Body of pancreas (tissue), 4 donors: ENCODE measurements at places on chromosomes 3 and 15. TPM values are rescaled to one million over a fixed set of nuclear protein-coding genes. Genes with fewer than 3 reads are reported as not detected.
A peak's percentile ranks its signal among the peaks of the same experiment; 100 is the strongest.

GRCh38 chr3:22933051-22933840, 269.9 kb upstream of the UBE2E2 start:
- no peak overlapping the region for H3K4me3 ChIP-seq
- H3K27me3 ChIP-seq, result no peaks in the 10 kb centered on the region
- no peaks in the 10 kb centered on the region for H3K36me3 ChIP-seq
- H3K4me1 ChIP-seq, result peaks cover 4% of the 10 kb centered on the region
- no peak overlapping the region for H3K27ac ChIP-seq

Gene TPRG1
- 2.1 TPM for total RNA-seq

Gene USP19
- 30.6 TPM for total RNA-seq

DNA sequence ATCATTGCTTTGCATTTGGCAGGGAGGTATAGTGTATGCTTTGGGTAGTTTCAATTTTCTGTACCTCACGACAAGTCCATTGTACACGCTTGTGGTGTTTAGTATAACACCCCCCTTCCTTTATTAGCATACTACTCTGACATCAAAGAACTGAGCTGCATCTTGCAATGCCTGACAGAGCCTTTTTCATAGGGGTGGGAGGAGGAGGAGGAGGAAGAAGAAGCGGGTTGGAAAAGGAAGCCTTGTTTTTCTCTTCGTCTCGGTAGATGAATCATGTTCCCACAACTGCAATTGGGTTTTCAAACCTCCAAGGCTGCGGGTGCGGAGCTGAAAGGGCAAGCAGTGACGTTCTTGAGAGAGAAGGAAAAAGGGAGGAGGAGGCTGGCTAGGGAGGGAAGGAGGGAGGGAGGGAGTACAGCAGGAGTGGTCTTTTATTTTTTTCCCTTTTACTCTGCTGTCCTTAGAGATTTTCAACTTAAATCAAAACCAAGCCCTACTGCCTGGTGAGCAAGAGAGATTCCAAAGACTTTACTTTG, 175.7 kb downstream of the KLHL25 start:
- H3K27me3 ChIP-seq, result no peaks in the 10 kb centered on the region
- peak; percentile 42 for DNase-seq
- H3K4me3 ChIP-seq, result no peak overlapping the region
- peaks cover 94% of the 10 kb centered on the region for H3K4me1 ChIP-seq
- H3K27ac ChIP-seq, result peak overlapping the region; percentile 44

DNA sequence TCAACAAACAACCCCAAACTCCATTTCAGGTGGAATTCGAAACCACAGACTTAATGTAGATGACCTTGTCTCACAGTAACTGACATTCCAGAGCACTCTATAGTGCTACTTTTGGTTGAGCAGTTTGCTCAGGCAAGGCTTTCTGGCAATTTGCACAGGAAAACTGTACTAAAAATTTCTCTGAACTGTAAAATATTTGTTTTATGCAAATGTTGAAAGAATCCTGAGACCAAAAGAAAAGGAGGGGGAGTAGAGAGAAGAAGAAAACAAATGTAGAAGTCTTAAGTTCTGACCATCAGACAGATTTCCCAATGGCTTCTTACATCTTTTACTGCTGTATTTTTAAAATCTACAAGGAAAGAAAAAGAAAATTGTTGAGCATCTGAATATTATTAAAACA, 53.5 kb downstream of the DTWD1 start:
- H3K4me1 ChIP-seq, result no peaks in the 10 kb centered on the region
- no peak overlapping the region for H3K4me3 ChIP-seq
- H3K36me3 ChIP-seq, result no peaks in the 10 kb centered on the region
- DNase-seq, result no peak

DNA sequence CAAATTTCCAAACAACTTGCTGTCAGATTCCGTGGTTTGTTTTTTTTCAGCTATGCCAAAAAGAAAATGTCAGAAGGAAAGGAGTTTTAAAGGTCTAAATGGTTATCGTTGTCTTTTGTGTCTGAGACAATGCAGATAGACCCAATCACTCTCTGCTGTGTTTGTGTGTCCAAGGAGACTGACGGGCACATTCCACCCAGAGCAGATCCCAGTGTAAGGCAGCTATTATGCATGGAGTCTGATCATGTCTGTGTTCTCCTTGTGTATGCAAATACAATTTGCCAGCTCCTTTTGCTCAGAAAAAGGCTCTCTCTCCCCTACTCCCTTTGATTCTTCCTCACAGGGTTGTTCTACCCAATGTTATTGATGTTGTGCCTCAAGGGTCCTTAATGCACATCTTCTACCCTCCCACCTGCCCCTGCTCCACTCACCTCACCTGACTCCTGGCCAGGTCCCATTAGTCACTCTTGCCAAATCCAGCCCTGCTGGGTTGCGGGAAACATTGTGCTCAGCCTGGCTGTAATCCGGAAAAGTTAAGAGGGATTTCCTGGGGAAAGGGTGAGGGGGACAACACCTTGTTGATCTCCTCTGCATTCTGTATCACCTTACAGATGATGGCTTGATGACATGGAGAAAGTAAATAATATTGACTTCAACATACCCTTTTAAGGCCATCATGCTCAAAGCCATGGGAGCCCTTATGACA, 61.0 kb downstream of the OTOL1 start:
- H3K27ac ChIP-seq, result no peak overlapping the region
- H3K27me3 ChIP-seq, result no peaks in the 10 kb centered on the region
- no peak overlapping the region for H3K4me3 ChIP-seq
- no peaks in the 10 kb centered on the region for H3K36me3 ChIP-seq
- H3K4me1 ChIP-seq, result no peaks in the 10 kb centered on the region
- DNase-seq, result no peak

DNA sequence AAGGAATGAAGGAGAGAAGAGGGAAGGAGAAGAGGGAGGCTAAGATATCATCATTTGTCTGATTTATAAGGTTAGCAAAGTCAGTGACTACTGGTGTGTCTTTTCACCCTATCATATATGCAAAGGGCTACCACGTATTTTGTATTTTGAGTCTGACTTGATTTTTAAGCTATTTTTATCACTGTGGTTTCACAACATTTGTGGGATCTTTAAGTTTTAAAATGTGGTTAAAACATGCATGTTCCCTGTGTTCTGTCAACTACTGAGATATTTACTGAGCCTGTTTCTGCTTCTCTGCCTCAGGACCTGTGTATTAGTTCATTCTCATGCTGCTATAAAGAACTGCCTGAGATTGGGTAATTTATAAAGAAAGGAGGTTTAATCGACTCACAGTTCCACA, 22.5 kb upstream of the SPTSSB start:
- no peak for DNase-seq
- H3K36me3 ChIP-seq, result no peaks in the 10 kb centered on the region
- no peak overlapping the region for H3K4me3 ChIP-seq
- H3K4me1 ChIP-seq, result peaks cover 14% of the 10 kb centered on the region

DNA sequence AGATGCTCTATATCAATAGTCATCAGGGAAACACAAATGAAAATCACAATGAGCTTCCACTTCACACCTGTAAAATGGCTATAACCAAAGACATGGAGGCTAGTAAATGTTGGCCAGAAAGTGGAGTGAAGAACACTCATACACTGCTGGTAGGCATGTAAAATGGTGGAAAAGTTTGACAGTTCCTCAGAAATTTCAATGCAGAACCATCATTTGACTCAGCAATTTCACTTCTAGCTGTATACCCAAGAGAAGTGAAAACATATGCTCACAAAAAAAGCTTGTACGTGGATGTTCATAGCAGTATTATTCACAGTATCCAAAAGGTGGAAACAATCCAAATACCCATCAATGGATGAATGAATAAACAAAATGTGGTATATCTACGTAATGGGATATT, 19.2 kb upstream of the TOP2B start:
- no peak overlapping the region for H3K4me3 ChIP-seq
- no peaks in the 10 kb centered on the region for H3K27me3 ChIP-seq
- H3K4me1 ChIP-seq, result no peaks in the 10 kb centered on the region
- DNase-seq, result no peak

DNA sequence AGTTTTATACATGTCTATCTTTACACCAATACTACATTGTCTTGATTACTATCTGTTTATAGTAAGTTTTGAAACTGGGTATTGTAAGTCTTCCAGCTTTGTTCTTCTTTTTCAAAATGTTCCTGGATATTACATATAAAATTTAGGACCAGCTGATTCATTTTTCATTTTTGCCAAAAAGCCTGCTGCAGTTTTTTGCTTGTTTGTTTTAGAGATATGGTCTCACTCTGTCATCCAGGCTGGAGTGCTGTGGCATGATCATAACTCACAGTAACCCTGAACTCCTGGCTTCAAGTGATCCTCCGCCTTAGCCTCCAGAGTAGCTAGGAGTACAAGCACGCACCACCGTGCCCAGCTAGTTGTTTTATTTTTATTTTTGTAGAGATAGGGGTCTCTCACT, 20.4 kb upstream of the AP4E1 start:
- H3K36me3 ChIP-seq, result no peaks in the 10 kb centered on the region
- DNase-seq, result no peak
- no peaks in the 10 kb centered on the region for H3K27me3 ChIP-seq
- H3K4me1 ChIP-seq, result peaks cover 13% of the 10 kb centered on the region
- H3K27ac ChIP-seq, result no peak overlapping the region
- no peak overlapping the region for H3K4me3 ChIP-seq

DNA sequence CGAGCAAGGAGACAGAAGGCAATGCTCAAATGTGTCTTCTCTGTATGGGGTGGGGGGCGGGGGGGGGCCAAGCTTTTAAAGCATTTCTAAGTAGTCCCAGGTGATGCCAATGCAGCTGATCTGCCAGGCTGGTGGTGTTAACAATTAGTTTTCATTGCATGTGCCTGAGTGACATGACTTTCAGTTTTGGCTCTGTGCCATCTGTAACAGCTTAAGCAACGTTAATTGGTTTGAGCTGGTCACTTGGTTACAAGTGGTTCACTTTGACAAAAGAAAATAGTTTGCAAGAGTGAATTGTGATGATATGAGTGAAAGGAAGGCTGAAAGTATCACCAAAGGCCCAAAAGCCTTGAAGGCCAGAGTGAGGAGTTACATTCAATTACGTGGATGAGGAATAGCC, 26.4 kb upstream of the LRIG1 start:
- H3K4me1 ChIP-seq, result no peaks in the 10 kb centered on the region
- H3K36me3 ChIP-seq, result no peaks in the 10 kb centered on the region
- no peaks in the 10 kb centered on the region for H3K27me3 ChIP-seq
- H3K4me3 ChIP-seq, result no peak overlapping the region
- no peak for DNase-seq
- H3K27ac ChIP-seq, result no peak overlapping the region

DNA sequence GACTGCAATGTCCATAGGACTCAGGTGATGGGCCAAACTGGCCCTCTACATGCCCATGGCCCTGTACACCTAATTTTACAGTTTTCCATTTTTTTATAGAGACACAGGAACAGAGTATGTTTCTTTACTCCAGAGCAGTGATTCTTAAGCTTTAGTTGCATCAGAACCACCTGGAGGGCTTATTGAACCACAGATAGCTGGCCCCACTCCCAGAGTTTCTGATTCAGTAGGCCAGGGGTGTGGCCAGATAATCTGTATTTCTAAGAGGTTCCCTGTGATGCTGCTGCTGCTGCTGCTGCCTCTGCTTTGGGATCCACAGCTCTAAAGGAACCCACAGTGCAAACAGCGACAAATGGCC, 5.1 kb downstream of the RBP1 start:
- H3K4me1 ChIP-seq, result peaks cover 94% of the 10 kb centered on the region
- H3K27me3 ChIP-seq, result no peaks in the 10 kb centered on the region
- peak; percentile 79 for DNase-seq
- peak overlapping the region; percentile 85 for H3K27ac ChIP-seq
- no peaks in the 10 kb centered on the region for H3K36me3 ChIP-seq

- H3K27me3 ChIP-seq, result no peaks in the 10 kb centered on the region
- H3K27ac ChIP-seq, result no peak overlapping the region
- peaks cover 5% of the 10 kb centered on the region for H3K4me1 ChIP-seq
- no peaks in the 10 kb centered on the region for H3K36me3 ChIP-seq
- no peak for DNase-seq
Measured at GRCh38 chr3:156728267-156728985, 54.0 kb downstream of the TIPARP start.

Gene TRH
- not detected for total RNA-seq

DNA sequence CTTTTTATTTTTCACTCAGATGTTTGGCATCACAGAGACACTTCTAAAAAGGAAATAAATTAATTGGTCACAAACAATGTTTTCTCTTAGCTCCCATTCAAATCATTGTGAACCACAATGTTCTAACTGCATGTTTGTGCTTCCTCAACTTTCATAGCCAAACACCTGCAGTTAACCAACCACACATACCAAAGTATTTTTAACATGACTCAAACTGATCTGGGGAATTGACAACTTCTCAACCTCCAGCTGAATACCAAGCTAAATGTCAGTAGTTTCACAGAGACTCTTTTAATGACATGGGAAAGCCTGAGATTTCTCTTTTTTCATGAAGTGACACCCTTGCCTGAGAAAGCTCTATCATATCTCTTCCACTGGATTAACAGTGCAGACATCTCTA, 217.9 kb upstream of the MME start:
- H3K4me1 ChIP-seq, result no peaks in the 10 kb centered on the region
- no peak overlapping the region for H3K4me3 ChIP-seq
- H3K27me3 ChIP-seq, result no peaks in the 10 kb centered on the region
- no peak overlapping the region for H3K27ac ChIP-seq
- H3K36me3 ChIP-seq, result no peaks in the 10 kb centered on the region
- DNase-seq, result no peak

Gene CD276
- total RNA-seq, result 24.6 TPM

DNA sequence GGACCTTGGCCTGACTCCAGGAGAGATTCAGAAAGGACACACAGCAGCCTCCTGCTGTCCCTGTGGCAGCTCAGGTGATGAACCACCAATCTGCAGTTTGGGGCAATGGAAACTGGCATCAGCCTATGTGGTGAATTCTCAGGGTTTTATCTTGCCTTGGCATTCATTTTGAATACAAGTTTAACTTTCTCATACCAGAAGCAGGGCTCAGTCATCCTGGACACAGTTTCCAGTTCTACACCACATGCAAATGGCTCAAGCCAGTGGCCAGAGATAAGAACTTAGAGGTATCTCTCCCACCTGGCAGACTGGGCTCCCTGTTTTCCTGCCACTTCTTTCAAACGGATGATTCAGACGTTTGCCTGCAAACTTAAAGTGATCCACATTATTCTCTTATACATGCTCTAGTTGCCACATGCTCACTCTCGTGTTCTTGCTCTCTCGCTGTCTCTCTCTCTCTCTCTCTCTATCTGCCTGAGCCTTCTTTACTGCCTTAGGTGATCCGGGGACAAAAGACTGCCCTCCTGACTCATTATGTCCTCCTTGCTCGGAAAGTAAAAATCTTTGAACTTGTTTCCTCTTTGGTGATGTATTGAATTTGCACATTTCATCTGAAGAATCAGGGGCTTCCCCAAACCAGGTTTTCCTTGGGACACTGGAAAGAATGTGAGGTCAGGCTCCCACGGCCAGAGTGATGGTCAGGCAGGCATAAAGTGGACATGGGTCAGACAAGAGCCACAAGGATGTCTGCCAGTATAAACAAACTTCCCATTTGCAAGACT, 99.6 kb upstream of the STT3B start:
- no peaks in the 10 kb centered on the region for H3K36me3 ChIP-seq
- H3K4me3 ChIP-seq, result no peak overlapping the region
- H3K27me3 ChIP-seq, result no peaks in the 10 kb centered on the region
- no peaks in the 10 kb centered on the region for H3K4me1 ChIP-seq
- no peak overlapping the region for H3K27ac ChIP-seq
